MG63 (cell line): ENCODE measurements at places on chromosomes 4 and X. TPM values are rescaled to one million over a fixed set of nuclear protein-coding genes. Genes with fewer than 3 reads are reported as not detected.
A peak's percentile ranks its signal among the peaks of the same experiment; 100 is the strongest.

The NEXMIF gene
- total RNA-seq = not detected in 2 replicates

The EDNRA gene
- total RNA-seq = 0.16 TPM in 1 of 2 replicates, not detected in the other

The CFAP99 gene
- total RNA-seq = not detected in 2 replicates

The SPANXC gene
- total RNA-seq = not detected in 2 replicates

The DCX gene
- total RNA-seq = not detected in 2 replicates

The FAM90A26 gene
- total RNA-seq = not detected in 2 replicates

The UNC5C gene
- total RNA-seq = not detected in 2 replicates

The MAN2B2 gene
- 2.8 and 5.0 TPM in 2 replicates for total RNA-seq

The ITIH6 gene
- not detected in 2 replicates for total RNA-seq

The NR3C2 gene
- total RNA-seq = not detected in 2 replicates

The GDI1 gene
- total RNA-seq = 43.6 and 59.8 TPM in 2 replicates

The ZFP92 gene
- total RNA-seq = 0.02 and 0.07 TPM in 2 replicates

The SERTM2 gene
- total RNA-seq = not detected in 2 replicates

DNA sequence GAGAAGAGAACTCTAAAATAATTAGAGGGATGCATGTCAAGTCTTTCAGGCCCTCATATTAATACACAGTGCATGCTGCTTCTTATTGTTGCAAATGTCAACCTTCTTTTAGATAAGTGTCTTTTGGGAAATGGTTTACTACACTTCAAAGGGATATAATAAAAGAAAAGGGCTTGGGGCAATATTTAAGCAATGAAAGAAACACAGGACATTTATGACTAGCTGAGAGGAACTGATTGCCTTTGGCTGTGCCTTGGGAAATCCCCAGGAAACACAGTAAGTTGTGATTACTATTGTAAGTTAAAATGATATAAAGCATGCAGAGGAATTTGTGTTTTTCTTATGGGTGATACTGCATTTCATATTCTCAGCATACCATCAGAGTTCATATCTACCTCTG lies 1036.2 kb upstream of the GRID2 start:
- no peak for DNase-seq

DNA sequence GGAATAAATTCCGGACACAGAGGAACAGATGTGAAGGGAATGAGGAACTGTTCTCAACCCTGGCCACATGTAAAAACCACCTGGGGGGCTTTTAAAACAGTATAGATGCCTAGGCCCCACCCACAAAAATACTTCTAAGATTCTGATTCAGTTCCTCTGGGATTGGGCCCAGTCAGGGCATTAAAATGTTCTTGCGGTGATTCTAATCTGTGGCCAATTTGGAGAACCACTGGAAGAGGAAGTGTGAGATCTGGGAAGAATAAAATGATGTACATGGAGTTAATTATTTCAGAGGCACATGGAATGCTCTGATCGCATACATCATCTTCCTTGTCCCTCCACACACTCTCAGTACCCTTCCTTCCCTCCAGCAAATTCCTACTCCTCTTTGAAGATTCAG lies 192.2 kb downstream of the APBB2 start:
- no peak for DNase-seq

- DNase-seq = no peak
Measured at GRCh38 chrX:68994135-68994890, 165.5 kb downstream of the EFNB1 start.

DNA sequence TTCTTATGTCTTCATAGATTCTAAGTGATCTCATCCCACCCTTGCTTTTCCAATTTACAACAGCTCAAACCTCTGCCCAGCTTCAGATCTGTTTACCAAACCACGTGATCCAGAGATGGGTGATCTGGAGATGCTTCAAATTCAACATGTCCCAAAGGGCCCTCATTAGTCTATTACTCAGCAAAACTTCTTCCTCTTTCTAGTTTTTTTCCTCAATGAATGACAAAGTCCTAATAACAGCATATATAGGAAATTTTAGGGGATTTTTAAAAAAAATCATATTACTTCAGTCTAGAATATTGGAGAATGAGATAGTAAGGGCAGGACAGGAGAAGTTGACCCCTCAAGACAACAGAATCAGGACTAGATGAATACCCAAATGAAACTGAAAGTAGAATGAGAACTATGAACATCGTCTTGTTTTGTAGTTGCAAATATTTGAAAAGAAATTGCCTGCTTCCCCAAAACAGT lies 127.1 kb downstream of the CFAP299 start:
- DNase-seq = no peak

- DNase-seq = no peak
Measured at GRCh38 chr4:124727331-124727890, 14.9 kb upstream of the ANKRD50 start.

DNA sequence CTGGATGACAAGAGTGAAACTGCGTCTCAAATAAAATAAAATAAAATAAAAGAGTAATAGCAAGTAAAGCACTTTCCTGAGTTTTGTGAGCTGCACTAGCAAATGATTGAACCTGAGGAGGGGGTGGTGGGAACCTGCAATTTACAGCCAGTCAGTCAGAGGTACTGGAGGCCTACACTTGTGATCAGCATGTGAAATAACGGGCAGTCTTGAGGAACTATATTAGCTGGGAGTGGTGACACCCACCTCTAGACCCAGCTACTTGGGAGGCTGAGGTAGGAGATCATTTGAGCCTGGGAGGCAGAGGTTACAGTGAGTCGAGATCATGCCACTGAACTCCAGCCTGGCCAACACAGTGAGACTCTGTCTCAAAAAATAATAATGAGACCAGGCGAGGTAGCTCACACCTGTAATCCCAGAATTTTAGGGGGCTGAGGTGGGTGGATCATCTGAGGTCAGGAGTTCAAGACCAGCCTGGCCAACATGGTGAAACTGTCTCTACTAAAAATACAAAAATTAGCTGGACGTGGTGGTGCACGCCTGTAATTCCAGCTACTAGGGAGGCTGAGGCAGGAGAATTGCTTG lies 537.1 kb upstream of the HTR2C start:
- no peak for DNase-seq

GRCh38 chr4:65383589-65384305 lies 286.5 kb downstream of the EPHA5 start:
- DNase-seq = peak; percentile 30

GRCh38 chrX:39631276-39632229 lies 466.2 kb downstream of the BCOR start:
- DNase-seq = no peak

DNA sequence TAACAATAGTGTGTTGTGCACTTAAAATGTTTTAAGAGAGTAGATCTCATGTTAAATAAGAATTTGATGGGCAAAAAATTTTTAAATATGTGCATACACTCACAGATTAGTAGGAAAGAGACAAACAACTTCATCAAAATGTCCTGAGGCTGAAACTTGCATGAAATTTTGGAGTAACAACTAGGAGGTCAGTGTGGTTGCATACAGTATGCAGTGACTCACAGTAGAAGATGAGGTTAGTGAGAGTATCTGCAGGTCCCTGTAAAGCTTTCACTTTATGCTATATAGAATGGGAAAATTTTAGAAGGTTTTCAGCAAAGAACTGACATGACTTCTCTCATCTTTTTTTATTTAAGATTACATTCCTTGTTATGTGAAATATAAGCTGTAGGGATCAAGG lies 453.1 kb upstream of the KLHL4 start:
- no peak for DNase-seq

DNA sequence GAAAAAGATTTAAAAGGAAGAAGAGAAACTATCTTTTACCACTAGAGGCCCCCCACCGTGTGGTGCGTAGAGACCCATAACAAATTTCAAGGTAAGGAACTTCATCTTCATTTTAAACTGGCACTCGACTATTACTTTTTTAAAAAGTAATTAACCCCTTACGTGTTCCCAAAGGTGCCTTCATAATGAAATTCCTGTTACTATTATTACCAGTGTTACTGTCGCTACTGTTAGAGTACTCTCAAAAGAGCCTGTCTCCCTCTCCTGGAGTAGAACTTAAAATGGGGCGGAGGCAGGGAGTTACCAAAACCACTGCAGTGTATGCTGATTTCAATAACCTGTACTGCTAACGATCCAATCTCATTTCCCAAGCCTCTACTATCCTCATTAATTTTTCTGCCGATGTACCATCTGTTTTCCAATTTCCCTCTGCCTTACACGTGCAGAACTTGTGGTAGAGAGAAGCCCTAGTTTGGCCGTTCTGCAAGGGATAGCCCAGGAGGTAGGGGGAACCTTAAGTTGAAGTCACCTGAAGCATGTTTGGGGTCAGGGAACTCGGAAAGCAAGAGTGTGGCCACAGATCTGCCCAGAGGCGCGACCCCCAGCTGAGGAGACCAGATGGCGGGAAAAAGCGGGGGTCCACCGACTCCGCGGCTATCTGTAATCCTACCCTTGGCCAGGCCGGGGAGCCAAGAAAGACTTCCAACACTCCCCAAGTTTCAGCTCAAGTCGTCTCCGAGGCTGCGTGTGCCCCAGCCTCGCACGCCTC lies 720 bp upstream of the STK26 start:
- no peak for DNase-seq

DNA sequence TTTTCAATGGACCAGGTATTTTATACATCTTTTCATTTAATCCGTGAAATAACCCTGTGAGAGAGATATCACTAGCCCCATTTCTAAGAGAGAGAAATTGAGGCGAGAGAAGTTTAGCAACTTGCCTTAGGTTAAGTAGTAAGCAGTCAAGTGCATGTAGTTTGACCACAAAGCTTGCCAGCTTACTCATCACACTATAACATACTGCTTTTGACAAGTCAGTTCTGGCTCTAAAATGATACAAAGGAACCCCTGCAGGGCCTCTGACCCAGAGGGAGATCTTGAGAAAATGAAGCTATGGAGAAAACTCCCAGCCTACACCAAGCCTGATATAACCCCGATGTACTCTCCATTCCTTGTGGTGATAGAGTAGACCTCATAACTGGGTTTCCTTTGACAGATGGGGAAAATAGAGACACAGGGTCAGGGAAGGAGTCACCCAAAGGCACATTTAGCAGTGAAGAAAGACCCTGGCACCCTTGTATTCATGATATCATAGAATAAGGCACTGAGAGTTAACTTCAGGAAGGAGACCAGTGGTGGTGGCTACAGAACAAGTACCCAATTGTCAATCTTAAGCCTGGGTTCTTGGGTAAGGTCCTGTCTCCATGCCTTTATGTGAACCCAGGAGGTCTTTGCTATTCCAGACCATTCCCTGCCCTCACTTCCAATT lies 60.2 kb upstream of the MSN start:
- peak; percentile 24 for DNase-seq

DNA sequence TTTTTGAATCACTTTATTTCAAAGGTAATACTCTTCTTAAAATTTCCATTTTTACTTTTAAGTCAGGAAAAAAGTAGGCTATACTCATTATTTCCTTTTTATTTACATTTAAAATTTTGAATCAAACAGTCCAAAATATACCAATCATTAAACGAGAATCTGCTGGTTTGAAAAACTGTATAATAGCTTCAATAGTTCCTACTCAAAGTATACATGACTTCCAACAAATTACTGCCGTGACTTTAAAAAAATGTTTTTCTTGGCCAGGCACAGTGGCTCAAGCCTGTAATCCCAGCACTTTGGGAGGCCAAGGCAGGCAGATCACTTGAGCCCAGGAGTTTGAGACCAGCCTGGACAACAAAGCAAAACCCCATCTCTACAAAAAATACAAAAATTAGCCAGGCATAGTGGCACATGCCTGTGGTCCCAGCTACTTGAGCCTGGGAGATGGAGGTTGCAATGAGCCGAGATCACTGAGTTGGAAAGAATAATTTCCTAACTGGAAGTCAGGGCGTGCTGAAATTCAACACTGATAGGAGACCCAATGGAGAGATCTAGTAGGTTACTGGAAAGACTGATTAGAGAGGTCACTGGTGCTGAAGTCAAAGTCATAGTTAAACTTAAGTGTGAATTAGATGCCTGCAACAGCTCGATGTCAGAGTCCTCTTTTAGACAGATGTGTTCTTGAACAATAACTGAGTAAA lies 9.0 kb downstream of the KLHL8 start:
- DNase-seq = no peak

DNA sequence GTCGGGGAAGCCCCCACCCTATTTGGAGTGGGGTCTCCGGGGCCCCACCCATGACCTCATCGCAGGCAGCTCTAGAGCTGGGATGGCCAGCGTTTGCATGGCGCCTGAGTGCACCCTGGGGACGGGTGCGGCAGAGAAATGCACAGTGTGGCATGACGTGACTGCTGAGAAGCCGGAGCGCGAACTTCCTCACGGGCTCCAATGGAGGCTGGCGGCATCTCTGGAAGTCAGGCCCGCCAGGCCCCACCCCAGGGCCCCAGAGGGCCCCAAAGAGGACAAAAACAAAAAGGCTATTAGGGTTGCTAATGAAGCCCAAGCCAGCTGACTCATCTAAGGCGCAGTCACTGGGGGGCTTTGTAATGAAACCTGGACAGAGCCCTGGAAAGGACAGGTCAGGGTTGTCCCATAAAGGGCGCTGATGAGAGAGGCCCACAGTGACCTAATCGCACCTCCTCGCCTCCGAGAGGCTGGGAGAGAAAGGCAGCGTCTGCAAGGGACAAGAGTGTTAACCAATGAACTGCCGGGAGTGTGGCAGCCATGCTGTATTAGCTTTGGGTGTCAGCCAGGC lies 86.0 kb upstream of the C1QTNF7 start:
- DNase-seq = no peak

DNA sequence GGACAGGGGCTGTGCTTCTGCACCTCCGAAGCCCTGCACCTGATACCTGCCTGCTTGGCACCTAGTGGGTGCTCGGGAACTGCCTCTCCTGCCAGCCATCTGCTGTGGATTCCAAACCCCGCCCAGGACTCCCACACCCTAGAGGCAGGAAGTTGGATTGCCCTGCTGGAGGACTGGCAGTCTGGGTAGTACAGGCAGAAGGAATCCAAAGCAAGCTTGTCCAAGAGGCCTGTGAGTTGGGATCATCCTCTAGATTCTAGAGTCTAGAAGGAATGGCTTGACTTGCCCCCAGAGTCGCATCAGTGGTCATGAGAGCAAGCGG lies 64.6 kb upstream of the MTM1 start:
- DNase-seq = peak; percentile 28

DNA sequence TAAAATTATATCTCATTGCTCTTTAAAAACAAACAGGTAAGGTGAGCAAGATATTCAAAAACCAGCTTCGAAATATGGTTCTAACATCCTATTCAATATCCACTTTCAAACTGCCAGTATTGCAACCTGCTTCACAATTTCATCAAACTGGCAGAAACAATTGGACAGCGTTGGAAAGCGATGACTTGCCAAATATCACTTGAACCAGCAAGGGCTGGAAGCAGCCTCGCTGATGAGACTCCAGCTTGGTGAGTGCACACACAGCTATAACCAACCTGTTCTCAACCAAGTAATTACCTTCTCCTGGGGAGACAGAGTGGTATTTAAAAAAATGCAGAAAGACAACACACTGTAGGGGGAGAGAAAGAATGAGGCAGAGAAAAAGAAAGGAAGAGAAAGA lies 155.8 kb upstream of the RAI2 start:
- no peak for DNase-seq

DNA sequence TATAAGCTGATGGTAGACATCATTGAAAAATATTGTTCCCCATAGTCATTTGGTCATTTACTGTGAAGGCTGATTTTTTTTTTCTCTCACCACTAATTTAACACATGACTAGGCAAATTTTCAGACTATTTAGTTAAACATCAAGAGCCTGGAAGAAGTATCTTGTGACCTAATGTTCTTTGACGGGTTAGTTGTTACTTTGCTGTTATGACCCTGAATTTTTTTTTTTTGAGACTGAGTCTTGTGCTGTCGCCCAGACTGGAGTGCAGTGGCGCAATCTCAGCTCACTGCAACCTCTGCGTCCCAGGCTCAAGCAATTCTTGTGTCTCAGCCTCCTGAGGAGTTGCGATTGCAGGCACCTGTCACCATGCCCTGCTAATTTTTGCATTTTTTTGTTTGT lies 67.0 kb downstream of the HPF1 start:
- no peak for DNase-seq

- DNase-seq = no peak
Measured at GRCh38 chr4:87838890-87839591, 6.3 kb downstream of the MEPE start.
